ENCODE measurements at places on chromosomes 3 and 15.

GRCh38 chr15:40743485-40743901, 11.6 kb downstream of the RMDN3 start:
- DNase-seq: no peak

- DNase-seq: no peak
These were observed 162.8 kb upstream of the PEX5L start for GRCh38 chr3:180199417-180199995.

DNA sequence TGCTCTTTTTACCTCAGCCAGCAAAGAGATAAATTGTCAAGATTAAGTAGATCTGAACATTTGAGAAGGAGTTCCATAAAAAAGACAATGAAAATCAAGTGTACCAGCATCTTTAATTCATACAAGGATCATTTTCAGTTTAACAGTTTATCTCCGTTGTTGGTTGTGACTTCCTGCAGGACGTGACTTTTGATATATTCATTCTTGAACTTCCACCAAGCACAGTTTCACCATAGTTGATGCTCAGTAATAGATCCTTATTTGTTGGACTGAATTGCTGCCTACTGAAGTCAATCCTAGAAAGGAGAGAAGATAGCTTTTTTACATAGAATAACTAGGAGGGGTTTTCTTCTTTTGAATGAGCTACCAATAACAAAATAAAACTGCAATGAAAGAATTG, 408.2 kb downstream of the LPP start:
- DNase-seq: no peak

- no peak for DNase-seq
These were observed 34.9 kb downstream of the PIK3R4 start for GRCh38 chr3:130711565-130712324.

DNA sequence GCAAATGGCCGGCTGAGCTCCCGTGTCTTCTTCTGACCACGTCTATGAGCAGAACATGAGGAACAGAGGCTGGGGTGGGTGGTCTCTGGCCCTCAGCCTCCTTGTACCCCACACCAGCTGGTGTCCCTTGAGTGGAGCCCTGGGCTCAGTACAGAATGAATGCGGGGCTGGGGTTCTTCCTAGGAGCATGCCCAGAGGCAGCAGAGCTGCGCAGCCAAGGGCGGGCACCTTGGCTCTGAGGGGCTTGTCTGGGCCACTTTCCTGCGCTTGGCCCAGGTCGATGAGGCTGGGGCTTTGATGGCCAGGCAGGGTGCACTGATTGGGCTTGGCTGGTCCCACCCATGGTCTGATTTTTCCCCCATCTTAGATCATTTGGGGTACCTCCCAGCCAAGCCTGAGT, 6.4 kb downstream of the SCN5A start:
- DNase-seq: no peak

Measured in bronchial epithelial cell (primary cell).